Small intestine (tissue), 16 donors: ENCODE measurements at places on chromosomes 12 and 14. TPM values are rescaled to one million over a fixed set of nuclear protein-coding genes. Genes with fewer than 3 reads are reported as not detected.

SMOC1 gene
- not detected for polyA plus RNA-seq

ENDOU gene
- not detected for polyA plus RNA-seq

FBLN5 gene
- 88.3 TPM for polyA plus RNA-seq

CAPZA3 gene
- polyA plus RNA-seq: not detected

GATC gene
- polyA plus RNA-seq: 13.8 TPM

GDF3 gene
- not detected for polyA plus RNA-seq

TMEM63C gene
- polyA plus RNA-seq: not detected

SERPINA9 gene
- not detected for polyA plus RNA-seq

PLEK2 gene
- polyA plus RNA-seq: 88.3 TPM

IL23A gene
- polyA plus RNA-seq: not detected

ABCD2 gene
- not detected for polyA plus RNA-seq

PSMC1 gene
- polyA plus RNA-seq: 172 TPM

SERPINA5 gene
- 8.6 TPM for polyA plus RNA-seq

SPTB gene
- 1.1 TPM for polyA plus RNA-seq

ACVR1B gene
- 27.9 TPM for polyA plus RNA-seq

LACRT gene
- polyA plus RNA-seq: not detected

LRRC43 gene
- polyA plus RNA-seq: 1.1 TPM

ELK3 gene
- 15.9 TPM for polyA plus RNA-seq

FIGNL2 gene
- polyA plus RNA-seq: 0.41 TPM

MYO1A gene
- 971 TPM for polyA plus RNA-seq

SRRM4 gene
- polyA plus RNA-seq: 0.21 TPM

GPR162 gene
- 6.7 TPM for polyA plus RNA-seq
